Cardiac muscle cell (in vitro differentiated cells and primary cell): ENCODE measurements at places on chromosomes 11 and 22.

GRCh38 chr22:32824531-32825312 lies 23.2 kb downstream of the TIMP3 start:
- DNase-seq: no peak
- no peaks in the 10 kb centered on the region for H3K36me3 ChIP-seq
- no peaks in the 10 kb centered on the region for H3K27me3 ChIP-seq
- H3K4me3 ChIP-seq: no peak overlapping the region
- H3K4me1 ChIP-seq: peaks cover 30% of the 10 kb centered on the region

DNA sequence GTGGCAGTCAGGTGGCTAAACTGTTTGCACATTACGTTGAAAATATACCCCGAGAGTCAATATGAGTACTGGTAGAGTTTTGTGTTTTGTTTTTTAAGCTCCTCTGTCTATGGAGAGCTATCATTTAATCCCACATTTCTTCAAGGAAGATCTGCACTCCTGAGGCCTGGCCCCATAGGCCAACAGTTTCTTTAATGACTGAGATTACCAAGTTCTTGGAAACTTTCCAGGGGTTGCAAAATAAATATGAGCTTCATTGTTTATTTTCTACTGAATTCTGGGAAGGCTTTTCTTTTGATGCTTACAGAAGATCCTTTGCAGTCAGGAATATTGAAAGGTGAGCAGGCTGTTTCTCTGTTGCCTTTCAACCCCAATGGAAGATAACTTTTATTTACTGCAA lies 452.0 kb downstream of the JRKL start:
- DNase-seq: no peak
- no peaks in the 10 kb centered on the region for H3K4me1 ChIP-seq
- no peaks in the 10 kb centered on the region for H3K27me3 ChIP-seq

GRCh38 chr11:102611291-102611690 lies 13.8 kb downstream of the MMP20 start:
- no peak overlapping the region for H3K27ac ChIP-seq
- H3K4me3 ChIP-seq: no peak overlapping the region
- H3K36me3 ChIP-seq: no peaks in the 10 kb centered on the region
- H3K4me1 ChIP-seq: no peaks in the 10 kb centered on the region
- DNase-seq: no peak
- no peaks in the 10 kb centered on the region for H3K27me3 ChIP-seq

DNA sequence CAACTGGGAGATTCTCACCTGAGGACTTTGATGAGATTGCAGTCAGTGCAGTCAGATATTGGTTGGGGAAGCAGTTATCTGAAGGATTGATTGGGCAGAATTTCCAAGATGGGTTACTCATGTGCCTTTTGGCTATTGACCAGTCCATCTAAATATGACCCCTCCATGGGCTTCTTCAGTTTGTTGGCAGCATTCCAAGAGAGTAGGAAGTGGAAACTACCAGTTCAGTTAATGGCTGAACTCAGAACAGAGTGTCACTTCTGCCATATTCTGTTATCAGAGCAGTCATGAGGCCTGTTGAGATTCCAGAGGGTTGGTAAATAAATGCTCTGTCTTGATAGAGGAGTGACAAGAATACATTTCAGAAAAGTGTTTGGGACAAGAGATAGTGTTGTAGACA lies 71.0 kb downstream of the CYP2R1 start:
- DNase-seq: no peak
- no peaks in the 10 kb centered on the region for H3K27me3 ChIP-seq
- H3K27ac ChIP-seq: no peak overlapping the region
- H3K36me3 ChIP-seq: no peaks in the 10 kb centered on the region
- H3K4me3 ChIP-seq: no peak overlapping the region

- H3K27ac ChIP-seq: peak overlapping the region; percentile 70
- H3K4me3 ChIP-seq: no peak overlapping the region
- H3K27me3 ChIP-seq: no peaks in the 10 kb centered on the region
- DNase-seq: no peak
- H3K36me3 ChIP-seq: peaks cover 6% of the 10 kb centered on the region
These were observed 7.9 kb upstream of the SH3BP1 start for GRCh38 chr22:37631448-37632173.

DNA sequence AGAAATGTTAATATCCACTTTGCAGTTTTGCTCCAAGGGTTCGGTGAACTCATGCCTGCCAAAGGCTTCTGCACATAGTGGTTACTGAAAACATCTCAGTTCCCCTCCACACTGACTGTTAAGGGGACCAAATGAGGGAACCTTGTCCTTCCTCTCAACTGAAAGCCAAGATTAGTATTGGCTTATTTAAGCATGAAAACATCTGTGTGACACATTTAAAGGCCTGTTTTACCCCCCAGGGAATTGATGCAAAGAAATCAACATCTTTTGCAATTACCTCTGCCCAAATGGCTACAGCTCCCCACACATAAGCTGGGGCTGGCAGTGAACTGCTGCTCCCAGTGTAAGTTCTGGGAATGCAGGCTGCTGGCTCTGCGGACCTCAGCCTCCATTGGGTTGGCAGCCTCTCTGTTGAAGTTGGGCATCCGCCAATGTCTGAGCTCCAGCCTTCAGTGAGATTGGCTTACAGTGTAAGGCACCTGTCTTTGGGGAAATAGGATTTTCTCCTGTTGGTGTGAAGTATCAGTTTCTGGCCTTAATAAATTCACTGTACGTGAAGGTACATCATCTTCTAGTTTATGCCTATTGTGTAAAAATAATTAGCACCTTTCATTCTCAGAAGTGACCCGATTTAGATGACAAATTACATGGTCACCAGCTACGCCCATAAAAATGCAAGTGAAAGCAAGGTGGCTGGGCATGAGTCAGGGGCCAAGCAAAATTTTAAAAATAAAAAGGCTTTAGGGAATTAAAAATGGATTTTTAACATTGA lies 213.4 kb upstream of the SYN3 start:
- H3K4me3 ChIP-seq: no peak overlapping the region
- H3K27ac ChIP-seq: no peak overlapping the region
- H3K27me3 ChIP-seq: no peaks in the 10 kb centered on the region
- no peaks in the 10 kb centered on the region for H3K36me3 ChIP-seq

GRCh38 chr22:37906364-37907008 lies 389 bp downstream of the MICALL1 start:
- H3K27me3 ChIP-seq: no peaks in the 10 kb centered on the region
- DNase-seq: peak; percentile 19
- peaks cover 19% of the 10 kb centered on the region for H3K4me1 ChIP-seq
- peak overlapping the region; percentile 74 for H3K4me3 ChIP-seq

GRCh38 chr11:114883472-114883871 lies 205.1 kb downstream of the NXPE2 start:
- H3K4me1 ChIP-seq: peaks cover 3% of the 10 kb centered on the region
- no peak for DNase-seq
- no peaks in the 10 kb centered on the region for H3K36me3 ChIP-seq
- no peak overlapping the region for H3K4me3 ChIP-seq
